ENCODE measurements at places on chromosomes 1 and 21.
A peak's percentile ranks its signal among the peaks of the same experiment; 100 is the strongest.

DNA sequence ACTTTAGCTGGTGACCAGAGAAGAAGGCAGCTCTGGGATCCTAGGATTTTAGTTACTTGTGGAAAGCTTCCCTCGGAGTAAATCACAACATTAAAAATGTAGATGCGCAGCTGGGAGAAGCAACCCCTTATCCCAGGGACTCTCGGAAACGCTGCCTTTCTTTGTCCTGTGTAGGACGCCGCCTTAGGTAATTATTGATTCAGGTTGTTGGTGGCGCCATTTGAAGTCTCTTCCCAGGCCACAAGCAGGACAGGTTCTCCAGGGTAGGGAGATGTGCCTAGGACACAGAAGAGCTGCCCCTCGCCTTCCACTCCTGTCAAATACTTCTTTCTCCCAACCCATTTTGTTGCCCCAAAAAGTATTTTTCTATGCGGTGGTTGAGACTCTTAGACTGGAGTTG is 10.3 kb downstream of the SLC37A1 start:
- no peak for DNase-seq

DNA sequence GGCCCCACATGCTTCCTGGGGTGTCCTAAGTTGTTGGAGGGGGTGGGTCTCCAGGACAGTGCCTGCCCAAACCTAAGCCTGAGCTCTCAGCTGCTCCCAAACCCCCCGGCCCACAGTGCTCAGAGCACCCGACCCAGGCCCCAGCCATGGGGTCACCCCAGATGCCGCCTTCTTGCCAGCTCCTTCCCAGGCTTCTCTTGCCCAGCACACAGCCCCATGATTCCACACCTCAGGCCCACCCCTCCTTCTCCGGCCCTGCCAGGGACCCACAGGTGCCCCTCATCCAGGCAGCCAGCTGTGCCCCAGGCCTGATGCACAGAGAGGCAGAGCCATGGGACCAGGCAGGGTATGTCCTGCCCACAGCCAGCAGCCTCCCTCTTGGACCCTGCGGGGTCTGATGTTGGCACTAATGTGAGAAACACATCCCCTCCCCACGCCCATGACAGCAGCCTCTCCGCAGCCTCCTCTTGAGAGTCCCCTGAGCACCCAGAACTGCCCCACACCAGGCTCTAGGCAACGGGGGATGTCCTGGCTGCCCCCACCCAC is 4.9 kb downstream of the WNT9A start:
- DNase-seq = no peak

DNA sequence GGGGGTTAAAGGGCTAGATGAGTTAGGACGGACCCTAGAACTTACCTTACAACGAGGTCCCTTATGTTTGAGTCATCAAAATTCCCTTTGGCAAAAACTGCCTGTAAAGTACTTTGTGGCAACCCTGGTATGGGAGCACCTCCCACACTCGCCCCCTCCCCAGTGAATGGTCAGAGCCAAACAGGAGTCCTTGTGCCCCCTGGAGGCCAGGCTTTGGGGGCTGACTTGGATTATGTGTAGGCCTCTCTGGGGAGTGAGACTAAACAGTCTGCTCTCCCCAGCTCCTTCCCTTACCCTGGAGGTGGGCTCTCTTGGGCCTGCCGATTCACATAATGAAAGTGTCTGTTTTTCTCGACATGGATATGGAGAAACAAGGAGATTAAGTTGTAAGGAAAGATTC is 81.2 kb downstream of the ADCY10 start:
- DNase-seq = no peak

GRCh38 chr1:4711416-4712275 is 57.2 kb downstream of the AJAP1 start:
- DNase-seq = no peak

- DNase-seq = no peak
Observed at GRCh38 chr1:186888367-186888766, 59.6 kb downstream of the PLA2G4A start.

DNA sequence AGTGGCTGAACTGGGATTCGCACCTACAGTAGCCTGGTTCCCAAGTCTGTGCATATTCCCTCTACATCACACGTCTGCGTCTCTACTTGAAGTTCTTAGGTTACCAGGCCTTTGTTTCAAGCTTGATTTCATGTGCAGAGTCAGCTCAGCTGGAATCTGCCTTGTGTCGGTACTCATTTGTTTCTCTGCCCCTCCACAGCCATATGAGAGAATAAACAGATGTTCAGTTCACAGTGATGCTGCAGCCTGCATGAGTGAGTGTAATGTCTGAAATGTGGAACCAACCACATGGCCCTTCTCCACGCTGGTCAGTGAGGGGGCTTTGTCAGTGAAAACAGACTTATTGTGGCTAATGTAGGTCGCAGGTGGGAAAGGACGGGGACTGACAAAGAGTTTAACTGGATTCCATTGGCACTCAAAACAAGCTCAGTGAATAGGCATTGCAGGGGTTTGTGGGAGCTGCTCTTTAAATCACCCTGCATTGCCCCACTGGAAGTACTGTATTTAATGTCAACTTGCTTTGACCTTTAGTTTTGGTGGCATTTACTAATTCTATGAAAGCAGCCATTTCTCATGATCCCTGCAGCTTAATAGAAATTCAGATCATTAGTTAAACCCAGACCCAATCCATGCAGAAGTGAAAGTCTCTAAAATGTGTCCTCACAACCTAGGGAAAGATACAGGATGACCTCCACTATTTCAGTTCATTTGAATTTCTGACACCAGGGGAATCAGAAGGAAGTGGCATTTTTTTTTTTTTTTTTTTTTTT is 136.4 kb upstream of the FAM78B start:
- no peak for DNase-seq

- no peak for DNase-seq
Observed at GRCh38 chr1:26154750-26155149, 4.1 kb upstream of the FAM110D start.

DNA sequence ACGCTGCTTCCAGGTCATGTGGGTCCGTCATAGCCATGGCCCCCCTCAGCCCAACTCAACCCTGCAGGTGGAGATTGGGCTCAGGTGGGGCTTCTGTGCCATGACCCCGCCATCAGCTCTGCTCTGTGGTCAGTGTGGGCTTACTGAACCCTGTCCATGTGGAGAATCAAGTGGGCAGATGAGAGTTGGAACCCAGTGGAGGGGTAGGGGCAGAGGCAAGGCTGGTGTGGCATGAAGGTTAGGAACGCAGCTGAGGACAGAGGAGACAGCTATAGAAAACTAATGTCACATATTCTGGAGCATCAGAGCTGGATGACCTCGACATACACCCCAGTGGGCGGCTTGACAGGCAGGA is 355.9 kb downstream of the PTPRU start:
- no peak for DNase-seq

DNA sequence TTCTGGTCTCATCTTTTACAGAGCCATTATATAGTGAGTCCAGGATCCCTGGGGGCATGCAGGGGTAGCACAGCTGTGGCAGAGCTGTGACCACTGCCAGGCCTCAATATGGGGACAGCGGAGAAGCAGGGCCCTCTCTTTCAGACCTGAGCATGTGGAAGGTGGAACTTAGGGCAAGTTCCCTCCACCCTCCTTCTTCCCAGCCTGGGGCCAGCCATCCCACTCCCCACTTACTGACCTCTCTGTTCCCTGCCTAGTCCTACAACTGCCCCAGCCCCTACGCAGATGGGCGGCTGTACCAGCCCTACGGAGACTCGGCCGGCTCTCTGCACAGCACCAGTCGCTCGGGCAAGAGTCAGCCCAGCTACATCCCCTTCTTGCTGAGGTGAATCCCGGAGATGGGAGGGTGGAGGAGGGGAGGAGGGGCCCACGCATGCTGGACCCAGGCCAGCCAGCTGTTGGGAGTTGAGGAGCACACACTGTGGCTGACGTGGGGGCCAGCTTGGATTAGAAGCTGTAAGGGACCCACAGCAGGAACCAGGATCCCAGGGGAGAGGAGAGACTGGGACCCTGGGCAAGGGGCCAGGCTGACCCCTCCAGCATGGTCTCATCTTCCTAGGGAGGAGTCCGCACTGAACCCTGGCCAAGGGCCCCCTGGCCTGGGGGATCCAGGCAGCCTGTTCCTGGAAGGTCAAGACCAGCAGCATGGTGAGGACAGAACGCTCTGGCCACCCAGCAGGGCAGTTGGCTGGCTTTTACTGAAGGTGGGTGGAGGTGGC is 10.7 kb downstream of the PSRC1 start:
- no peak for DNase-seq

DNA sequence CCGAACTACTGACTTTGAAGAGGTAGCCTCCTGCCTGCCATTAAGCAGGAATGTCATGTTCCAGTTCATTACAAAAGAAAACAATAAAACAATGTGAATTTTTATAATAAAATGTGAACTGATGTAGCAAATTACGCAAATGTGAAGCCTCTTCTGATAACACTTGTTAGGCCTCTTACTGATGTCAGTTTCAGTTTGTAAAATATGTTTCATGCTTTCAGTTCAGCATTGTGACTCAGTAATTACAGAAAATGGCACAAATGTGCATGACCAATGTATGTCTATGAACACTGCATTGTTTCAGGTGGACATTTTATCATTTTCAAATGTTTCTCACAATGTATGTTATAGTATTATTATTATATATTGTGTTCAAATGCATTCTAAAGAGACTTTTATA is 159.8 kb upstream of the SGIP1 start:
- DNase-seq = no peak

GRCh38 chr1:181216591-181216994 is 128.1 kb downstream of the IER5 start:
- DNase-seq = no peak

DNA sequence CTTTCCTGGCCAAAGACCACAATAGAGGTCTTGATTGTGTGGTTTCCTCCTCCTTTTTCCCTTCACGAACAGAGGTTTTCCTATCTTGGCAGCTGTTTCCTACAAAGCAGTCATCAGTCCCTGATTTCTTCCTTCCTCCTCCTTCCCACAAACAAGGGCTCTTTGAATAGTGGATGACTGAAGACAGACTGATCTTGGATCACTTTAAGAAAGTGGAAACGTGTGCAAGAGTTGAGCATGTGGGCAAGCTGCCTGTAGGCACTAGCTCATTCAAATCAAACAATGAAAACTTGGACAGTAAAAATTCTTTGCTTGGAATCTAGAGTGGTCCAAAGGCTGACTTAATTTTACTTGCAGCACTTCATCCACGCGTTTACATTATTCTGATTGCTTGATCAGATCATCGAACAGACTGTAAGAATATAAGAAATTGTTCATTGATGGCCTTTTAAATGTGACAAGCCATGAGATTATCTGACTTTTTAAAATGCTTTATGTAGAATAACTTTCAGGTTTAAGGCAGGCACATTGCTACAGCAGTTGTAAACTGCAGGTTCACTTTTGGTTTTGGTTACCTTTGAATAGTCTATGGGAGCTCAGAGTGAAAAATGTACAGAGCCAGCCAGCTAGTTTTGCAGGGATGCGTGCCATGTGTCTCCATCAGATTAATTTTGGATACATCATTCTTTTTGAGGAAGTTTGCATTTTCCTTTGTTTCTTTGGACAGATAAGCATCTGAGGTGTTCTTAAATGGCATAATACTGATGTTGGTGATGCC is 34.4 kb downstream of the ADGRL2 start:
- DNase-seq = no peak

- no peak for DNase-seq
Observed at GRCh38 chr1:205065666-205066065, 18.6 kb downstream of the TMEM81 start.

GRCh38 chr1:15095496-15095875 is 58.1 kb upstream of the TMEM51 start:
- DNase-seq = no peak

GRCh38 chr1:41492341-41492848 is 7.9 kb upstream of the EDN2 start:
- DNase-seq = peak; percentile 44

DNA sequence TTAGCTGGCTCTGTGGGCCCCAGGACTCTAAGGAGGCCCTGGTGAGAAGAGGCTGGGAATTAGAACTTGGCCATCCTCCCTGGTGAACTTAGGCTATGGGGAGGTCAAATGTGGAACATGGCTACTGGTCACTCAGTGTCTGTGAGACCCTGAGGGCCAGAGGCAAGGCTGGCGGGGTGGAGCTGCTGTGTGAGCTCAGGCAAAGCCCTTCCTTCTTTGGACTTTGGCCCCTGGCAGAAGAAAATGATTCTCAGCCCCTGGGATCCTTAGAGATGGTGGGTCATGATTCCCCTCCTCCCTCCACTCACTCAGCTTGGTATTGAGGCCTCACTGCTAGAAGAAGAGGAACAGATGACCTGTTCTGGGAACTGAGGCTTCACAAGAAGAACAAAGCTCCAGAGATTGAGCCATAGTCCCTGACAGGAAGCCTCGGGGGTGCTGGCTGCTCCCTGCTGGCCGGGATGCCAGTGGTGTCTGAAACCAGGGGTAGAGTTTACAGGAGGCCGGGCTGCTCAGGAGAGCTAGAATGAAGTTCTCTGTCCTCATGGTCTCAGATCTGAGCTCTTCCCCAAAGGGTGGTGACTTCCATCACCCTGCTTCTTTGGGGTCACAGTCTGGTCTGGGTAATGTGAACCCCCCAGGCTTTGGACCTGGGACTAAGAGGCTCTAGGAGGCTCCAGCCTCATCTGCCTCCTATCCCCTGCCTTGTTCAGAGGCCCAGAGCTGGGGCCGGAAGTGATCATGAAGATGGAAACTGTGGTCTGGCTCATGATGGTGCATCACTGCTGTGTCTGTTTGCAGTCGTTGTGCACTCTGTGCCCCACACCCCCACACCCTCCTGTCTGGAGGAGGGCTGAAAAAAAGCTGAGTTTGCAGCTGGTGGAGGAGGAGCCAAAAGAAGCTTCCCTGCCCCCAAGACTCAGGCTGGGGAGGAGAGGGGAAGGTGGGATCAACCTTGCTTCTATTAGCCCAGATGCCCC is 905 bp downstream of the BTBD19 start:
- DNase-seq = no peak

GRCh38 chr1:195768936-195769335 is 839.3 kb downstream of the KCNT2 start:
- no peak for DNase-seq

GRCh38 chr1:12276225-12276624 is 46.4 kb downstream of the VPS13D start:
- DNase-seq = peak; percentile 34

DNA sequence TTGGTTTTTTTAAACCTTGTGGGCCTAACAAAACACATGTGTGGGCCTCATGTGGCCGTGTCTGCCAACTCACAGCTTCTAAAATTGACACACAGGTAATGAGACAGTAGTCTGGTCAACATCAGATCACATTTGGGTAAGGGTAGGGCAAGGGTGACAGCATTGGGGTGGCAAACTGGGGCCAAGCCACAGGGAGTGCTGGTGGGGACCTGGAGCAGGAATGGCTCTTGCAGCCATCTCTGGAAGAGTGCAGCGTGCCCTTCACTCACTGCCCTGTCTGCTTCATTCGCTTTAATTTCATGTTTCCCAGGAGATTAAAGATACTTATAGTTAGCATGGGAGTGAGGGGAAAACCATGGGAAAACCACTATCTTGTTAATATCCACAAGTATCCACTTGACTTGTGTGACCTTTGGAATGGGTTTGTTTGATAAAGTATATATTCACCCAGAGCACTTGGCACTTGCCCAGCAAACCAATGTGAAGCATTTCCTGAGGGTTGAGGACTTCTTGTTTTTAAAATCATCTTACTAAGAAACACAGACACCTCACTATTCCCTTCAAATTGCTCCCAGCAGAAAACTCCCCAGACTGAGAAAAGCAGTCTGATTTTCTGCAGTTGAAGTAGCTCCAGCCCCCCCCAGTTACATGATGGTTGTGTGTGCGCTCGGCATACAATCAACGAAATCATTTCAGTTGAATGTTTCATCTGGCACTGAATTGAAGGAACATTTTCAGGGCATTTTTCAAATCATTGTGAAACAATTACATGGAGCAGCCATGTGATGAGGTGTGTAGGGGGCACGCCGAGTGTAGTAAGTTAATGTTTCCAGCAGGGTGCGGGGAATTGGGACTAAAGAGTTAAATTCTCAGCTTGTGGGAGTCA is 175.7 kb downstream of the VPS13D start:
- no peak for DNase-seq

Measured in cerebellar cortex (tissue), 1 donor.